Dermis microvascular lymphatic vessel endothelial cell (primary cell): ENCODE measurements at places on chromosomes 5 and 9.

- peak; percentile 79 for DNase-seq
Observed at GRCh38 chr5:92505145-92505544, 1075.9 kb downstream of the NR2F1-AS1 start.

DNA sequence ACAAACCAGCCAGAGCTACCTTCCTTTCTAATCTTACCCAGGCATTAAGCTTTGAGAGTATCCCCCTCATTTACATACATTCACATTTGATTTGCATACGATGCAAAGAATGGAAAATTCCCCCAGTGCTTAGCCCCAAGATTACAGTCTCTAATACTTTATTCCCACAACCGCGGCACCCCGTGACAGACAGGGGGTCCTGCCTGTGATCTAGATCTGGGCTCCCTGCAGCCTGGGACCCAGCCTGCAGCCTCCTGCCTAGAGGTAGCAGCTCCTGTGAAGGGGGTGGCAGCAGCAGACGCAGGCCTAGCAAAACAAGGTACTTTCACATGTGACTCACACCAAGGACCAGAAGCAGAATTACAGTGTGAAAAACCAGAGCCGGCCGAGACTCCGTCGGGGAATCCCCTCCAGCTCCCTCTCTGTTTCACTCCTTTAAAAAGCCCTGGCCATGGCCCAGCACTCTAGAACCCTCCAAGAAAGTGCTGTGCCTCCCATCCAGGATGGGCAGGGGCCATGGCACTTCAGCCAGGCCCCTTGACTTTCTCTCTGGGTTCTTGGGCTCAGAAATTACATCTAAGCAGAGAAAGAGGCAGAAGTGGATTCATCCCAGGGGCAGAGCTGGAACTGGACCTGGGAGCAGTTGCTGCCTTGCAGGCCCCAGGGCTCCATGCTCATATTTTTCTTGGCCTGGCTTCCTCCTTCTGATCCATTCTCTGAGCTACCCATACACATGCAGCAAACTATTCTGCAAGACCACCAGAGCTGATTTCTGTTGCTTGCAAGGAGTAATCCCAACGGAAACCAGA is 14.0 kb upstream of the TCF7 start:
- DNase-seq, result no peak

DNA sequence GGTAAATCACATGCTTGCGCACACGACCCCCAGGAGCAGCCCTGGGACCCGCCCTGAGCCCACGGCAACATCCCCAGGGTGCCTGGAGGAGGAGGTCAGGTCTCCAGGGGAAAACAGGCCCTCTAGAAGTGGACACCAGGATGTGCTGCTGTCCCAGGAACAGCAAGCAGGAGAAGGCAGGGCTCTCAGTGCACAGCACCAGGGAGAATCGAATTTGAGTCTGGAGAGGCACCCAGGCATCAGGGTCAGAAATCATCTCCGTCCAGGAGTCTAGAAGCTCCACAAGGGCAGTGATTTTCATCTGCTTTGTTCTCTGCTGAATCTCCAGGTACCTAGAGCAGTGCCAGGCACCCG is 93.6 kb downstream of the PAX5 start:
- DNase-seq, result no peak

DNA sequence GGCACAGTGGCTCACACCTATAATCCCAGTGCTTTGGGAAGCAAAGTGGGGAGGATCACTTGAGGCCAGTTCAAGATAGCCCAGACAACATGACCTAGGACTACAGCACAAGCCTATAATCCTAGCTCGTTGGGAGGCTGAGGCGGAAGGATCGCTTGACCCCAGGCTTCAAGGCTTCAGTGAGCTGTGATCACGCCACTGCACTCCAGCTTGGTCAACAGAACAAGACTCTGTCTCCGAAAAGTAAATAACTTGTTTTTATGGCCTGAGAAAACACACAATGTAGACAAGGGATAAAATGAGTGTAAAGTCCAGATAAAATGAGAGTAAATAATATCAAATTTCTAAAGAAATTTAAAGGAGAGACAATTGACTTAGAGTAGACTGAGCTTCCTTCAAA is 26.3 kb downstream of the SHLD3 start:
- DNase-seq, result no peak

- DNase-seq, result no peak
Observed at GRCh38 chr9:4508246-4508906, 18.1 kb downstream of the SLC1A1 start.

DNA sequence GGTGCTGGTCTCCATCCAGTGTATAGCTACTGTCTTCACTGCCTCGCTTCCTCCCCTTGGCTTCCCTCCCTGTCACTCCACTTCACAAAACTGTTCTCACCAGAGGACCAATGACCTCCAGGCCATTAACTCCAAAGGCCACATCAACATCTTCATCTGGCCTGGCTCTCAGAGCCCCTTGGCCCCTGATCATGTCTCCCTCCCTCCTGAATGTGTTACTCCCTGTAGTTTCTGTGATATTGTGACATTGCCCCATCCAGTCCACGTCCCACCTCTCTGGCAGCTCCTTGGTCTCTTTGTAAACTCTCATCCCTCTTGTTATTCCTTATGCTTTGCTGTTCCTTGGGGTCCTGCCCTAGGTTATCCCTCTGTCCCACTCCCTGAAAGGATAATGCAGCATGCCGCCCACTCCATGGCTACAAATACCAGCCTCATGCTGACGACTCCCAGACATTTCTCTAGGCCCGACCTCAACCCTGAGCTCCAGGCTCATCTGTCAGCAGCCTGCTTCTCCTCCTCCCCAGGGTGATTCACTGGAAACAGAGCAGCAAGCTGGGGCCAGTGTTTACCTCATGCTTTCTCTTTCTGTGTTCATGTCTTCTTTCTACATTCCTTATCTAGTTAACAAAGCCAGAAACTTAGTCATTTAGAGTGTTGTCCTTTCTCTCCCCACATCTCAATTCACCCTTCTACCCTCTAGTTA is 312.2 kb downstream of the SPOCK1 start:
- no peak for DNase-seq

- no peak for DNase-seq
Observed at GRCh38 chr9:88258024-88258423, 119.7 kb upstream of the SPATA31C2 start.

DNA sequence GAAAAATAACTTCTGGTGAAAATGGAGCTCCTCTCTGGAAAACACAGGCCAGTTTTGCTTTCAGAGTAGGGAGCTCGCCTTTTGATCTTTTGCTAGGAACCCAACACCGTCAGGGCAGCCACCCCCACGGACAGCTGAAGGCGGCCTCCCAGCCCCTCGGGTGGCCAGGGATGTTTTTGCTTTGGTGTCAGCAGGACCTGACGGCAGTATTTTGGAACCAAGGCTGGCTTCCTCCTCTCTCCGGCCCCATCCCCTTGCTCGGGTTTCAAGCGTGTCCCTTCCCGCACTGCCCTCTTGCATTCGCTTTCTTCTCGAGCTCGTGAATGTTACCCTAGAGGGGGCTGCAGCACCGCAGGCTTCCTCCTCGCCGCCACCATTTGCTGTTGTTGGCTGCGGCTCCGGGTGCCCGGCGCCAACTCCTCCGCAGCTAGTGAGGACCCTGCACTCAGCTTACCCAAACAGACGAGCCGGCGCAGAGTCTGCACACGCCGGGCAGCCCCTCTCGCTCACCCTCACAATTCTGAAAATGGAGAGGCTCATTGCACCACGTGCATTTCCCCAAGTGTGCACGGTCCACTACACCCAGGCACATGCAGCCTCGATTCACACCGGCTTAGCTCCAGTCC is 35.5 kb upstream of the ADAMTSL1 start:
- no peak for DNase-seq

- DNase-seq, result no peak
Observed at GRCh38 chr9:91694081-91694870, 255.8 kb downstream of the ROR2 start.

GRCh38 chr5:178866946-178867345 is 7.2 kb downstream of the ZNF354B start:
- DNase-seq, result no peak

GRCh38 chr5:179771311-179771895 is 22.4 kb upstream of the LTC4S start:
- DNase-seq, result no peak

GRCh38 chr5:37478121-37478894 is 99.2 kb downstream of the WDR70 start:
- no peak for DNase-seq

GRCh38 chr9:17578911-17579793 is at the start of gene SH3GL2:
Gene SH3GL2, plus strand, starts transcription at chr9:17579066.
- no peak for DNase-seq

- no peak for DNase-seq
Observed at GRCh38 chr9:27990524-27990923, 417.2 kb upstream of the C9orf72 start.

DNA sequence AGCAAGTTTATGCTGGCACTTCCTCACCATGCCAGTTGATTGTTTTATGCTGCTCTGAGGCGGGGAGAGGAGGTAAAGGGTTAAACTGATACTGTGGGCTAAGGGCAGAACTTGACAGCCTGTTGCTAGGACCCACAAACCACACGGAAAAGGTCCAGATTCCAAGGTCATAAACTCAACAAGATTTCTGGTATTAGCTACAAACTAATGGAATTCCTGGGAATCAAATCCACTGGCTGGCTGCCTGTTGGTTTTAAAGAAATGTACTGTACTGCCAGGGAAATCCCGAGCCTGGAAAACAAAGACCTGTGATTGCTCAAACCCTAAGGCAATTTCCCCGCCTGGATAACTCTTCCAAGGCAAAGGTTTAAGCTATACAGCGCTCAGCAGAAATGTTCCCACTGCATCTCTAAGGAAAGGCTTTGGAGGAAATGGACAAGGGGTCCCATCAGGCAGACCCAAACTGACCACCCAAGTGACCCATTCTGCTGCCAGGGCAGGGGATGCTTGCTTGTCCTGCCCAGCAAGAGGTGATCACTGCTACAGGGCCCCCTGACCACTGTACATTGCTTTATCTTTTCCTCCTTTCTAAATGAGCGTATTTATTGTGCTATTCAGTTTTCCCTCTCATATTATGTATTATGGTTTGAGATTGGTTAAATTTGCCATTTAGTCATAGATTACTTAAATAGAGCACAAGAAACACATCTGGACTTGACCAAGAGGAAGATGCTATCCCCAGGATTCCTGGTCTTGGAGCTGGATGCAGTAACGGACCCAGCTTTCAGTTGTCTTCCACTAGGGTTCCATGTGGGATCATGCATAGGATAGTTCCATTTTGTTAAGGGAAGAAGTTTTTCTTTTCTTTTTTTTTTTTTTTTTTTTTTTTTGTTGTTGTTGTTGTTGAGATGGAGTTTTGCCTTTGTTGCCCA is 124.3 kb downstream of the SUSD1 start:
- DNase-seq, result peak; percentile 90

GRCh38 chr9:113511856-113512761 is 48.6 kb downstream of the RGS3 start:
- no peak for DNase-seq

DNA sequence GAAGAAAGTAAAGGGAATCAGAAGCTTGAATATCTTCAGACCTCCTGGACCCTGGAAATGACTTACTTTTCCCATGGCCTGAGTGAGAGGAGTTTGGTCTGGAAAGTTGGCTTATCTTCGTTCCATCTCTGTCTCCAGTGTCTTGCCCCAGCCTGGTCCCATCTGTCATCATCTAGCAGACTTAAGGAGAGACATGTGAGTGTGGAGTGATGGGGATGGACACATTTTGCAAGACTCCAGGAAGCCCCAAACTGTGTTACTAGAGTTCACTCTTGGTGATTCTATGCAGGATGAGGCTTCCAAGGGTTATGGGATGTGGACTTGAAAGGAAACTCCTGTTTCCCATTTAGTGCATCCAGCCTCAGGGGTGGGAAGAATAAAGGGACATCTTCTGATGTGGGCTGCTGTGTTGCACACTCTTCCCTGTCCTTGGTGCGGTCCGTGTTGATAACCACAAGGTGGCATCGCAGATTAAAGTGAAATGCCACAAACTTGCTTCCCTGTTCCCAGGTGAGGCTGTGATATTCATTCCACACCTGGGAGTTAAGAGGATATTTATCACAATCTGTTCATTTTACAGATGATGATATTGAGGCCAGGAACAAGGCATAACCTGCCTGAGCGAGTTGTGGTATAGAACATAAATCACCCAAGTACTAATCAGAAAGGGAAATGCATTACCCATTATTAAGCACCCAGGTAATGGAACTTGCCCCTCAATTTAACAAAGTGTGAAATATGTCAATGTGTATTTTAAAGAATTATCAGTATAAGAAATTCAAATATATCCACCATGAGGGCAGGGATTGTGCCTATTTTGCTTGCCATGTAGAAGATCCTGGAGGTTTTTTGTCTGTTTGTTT is 269.9 kb upstream of the PAPPA start:
- no peak for DNase-seq

DNA sequence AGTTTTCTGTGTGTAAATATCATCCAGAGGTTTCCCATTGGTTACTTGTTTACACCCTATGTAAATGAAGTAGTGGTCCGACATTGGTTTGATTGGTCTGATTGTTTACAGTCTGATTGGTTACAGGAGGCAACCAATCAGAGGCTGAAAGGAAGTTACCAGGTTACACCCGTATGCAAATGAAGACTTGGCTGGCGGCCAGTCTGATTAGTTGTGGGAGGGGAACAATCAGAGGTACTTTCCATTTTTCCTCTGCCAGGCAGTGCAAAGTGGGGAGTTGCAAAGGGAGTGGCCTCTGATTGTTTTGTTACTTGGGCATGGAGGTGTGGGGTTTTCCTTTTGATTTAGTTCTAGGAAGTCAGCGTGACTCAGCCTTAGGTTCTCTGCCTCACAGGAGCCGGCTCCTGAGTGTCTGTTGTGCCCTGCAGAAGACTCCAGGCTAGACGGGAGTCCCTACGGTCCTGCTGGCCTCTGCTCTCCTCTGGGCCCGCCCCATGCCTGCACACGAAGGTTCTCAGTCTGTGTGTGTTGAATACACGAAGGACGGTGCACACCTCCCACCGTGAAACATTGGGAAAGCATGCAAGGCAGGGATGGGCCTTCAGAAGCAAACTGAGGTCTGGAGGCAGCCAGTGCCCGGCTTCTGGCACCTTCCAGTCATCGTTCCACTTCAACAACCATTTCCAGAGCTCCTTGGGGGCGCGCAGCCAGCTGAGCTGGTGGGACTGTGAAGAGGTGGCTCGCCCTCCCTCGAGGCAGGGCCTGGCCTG is 42.9 kb downstream of the OLFM1 start:
- no peak for DNase-seq

GRCh38 chr9:108077556-108077955 is 588.0 kb upstream of the KLF4 start:
- no peak for DNase-seq

DNA sequence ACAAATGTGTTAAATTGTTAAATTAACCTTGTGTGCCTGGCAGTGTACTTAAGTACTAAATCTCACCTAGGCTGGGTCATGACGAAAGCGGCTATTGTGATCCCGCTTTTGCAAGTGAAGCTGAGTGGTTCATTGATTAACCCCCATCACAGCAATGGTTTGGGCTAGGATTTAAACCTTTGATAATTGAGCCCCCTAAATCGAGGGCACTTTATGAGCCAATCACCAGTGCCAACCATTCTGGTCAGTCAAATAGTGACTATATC is 22.8 kb downstream of the HNRNPK start:
- DNase-seq, result no peak

- DNase-seq, result no peak
Observed at GRCh38 chr5:181248277-181248676, 4.6 kb upstream of the RACK1 start.

- no peak for DNase-seq
Observed at GRCh38 chr5:159899067-159900049, 16.9 kb upstream of the ADRA1B start.

- no peak for DNase-seq
Observed at GRCh38 chr5:173789031-173789920, 98.9 kb upstream of the CPEB4 start.

GRCh38 chr5:173615884-173616576 is 420 bp downstream of the BOD1 start:
- peak; percentile 83 for DNase-seq

- DNase-seq, result no peak
Observed at GRCh38 chr5:2157372-2157771, 274.6 kb upstream of the IRX4 start.
